ENCODE measurements at places on chromosomes 3 and 15.
A peak's percentile ranks its signal among the peaks of the same experiment; 100 is the strongest.

DNA sequence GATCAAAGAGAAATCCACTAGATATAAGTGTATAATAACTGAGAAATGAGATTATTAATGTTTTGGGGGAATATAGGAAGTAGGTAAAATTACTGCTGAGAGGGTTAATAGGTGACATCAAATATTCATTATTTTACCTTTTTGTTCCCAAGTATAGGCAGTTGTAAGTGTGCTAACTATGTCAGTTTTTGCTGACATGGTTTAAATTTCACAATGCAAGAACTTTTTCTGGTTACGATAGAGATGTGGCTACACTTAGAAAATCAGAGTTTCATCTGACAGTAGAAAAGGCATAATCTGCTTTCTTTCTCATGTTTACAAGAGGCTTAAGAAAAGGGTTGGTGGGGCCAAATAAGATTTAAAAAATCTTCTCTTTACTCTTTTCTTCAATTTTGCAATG is 235.0 kb upstream of the DPPA4 start:
- no peak for DNase-seq

DNA sequence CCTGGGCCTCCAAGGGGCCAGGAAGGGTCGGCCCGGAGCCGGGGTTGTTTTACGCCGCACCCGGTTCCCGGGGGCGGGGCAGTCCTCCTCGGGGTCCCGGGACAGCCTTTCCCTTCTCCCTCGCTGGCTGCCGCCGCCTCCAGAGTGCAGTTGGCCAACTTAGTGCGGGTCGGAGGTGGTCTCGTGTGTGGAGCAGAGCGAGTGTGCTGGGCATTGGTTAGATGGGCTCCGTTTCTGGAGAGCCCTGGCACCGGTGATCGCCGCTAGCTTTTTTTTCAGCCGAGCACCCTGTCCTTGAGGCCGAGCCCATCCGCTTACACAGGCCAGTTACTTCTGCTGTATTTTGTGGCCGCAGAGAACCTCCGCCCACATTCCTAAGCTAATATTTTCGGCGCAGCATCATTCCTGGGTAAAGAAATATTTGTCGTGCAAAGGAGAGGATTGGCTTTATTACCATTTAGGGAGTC is 585 bp downstream of the KIF23 start:
- peak; percentile 81 for DNase-seq

DNA sequence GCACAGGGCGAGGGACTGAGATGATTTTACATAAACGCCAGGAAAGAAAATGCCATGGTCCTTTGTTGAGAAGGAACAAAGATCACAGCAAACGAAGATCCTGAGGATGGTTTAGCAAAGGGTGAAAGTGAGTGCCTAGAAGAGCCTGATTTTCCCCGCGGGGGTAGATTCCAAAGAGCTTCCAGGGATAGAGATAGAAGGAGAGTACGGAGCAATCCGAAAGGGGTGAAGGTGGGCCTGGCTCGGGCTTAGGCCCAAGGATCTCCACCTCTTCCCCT is 977 bp downstream of the CDC25A start:
- no peak for DNase-seq

GRCh38 chr3:162602619-162603018 is 1106.0 kb downstream of the OTOL1 start:
- DNase-seq: no peak

DNA sequence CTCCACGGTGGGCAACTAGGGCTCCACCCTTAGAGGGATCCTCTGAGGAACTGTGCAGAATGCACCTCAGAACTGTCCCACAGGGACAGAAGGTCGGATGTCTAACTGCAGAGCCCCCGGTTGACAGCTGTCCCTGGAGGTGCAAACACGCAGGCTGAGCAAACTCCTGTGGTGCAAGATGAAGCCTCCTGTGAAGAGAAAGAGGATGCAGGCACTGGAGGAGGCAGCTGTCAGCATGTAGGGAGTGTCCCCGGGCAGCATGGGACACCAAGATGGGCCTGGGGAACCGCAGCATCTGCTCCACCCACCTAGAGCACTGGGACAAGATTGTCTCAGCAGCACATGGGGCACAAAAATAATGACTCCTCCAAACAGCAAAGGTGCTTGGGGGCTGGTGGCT is 258.9 kb downstream of the ABHD5 start:
- no peak for DNase-seq

DNA sequence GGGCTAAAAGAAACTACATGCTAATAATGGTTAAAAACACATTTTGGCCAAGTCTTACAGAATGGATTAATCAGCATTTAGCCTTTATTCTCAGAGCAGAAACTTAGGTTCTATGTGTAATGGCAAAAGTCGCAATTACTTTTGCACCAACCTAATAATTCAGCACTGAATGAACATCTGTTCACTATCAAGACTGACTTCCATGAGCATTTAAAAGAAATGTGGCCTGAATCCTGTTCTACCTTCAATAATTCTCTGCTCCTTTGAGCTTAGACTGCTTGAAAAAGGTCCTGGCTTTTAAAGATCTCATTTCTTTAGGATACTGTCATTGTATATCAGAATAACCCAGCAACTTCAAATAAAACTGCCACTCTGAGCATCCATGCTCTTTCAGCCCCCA is 145.9 kb downstream of the PDZRN3 start:
- no peak for DNase-seq

DNA sequence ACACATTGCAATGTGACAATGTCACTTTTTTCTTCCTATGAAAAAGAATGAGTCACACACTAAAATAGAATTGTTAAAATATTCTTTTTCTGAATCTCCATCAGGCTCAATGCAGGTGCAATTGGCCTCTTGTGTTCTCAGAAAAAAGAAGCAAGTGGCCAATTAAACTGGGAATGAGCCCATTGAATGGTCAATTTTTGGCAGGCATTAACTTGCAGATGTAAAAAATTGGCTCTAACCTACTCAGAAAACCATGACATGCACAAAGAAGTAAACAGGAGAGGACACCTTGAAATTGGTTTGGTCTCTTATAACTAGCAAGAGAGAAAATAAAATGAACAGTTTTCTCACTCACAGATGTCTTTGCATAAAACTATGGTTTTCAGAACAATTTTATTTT is 820.8 kb downstream of the TBL1XR1 start:
- no peak for DNase-seq

GRCh38 chr3:100185847-100186246 is 71.5 kb upstream of the FILIP1L start:
- no peak for DNase-seq

DNA sequence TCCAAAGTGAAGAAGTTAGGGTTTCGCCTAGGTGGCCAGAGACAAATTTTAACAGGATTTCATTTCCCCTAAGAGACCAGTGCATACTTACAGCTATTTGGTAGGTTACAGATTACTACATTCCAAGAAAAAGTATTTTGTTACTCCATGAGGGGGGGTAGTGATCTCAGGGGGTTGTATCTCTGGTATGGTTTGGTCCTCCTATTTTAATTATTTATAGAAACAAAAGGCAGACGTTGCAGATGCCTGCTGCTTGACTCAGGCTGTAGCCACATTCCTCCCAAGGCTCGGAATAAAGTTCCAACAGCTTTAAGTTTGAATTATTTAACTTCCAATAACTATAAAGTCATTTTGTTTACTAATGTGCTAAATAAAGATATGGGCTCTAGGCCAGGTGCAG is 1.3 kb upstream of the TRIM59 start:
- peak; percentile 60 for DNase-seq

DNA sequence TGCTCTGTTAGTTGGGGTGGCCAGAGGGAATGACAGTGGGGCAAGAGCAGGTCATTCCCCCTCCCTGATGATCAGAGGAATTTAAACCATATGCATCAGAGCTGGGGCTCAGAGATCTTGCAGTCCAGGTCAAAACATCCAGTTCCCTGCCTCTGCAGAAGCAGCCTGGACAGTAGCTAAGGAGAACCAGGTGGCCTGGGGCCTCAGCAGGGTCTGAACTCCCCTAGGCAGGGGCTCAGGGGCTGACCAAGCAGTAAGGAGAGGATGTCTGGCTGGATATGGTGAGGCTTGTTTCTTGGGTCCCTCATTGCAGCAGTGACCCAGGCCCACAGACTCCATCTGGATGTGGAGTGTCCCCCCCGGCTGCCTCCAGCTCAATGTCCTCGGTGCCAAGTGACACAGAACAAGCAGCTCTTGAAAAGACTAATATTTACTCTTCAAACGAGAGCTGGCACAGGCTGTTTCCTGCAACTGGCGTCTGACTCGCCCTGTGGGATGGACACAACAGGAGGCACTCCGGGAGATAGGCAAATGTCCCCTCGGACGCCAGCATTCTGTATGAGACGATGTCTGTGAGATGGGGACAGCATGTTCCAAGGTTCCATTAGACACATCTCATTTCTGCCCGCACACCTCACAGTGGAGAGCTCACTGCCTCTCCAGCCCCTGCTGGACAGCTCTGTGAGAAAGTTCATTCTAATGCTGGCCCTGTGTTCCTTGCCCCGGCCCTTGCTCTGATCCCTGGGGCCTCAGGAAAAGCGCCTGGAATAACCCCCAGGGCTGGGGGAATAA is 37.1 kb downstream of the SEC22C start:
- no peak for DNase-seq

- DNase-seq: peak; percentile 29
Measured at GRCh38 chr3:69784954-69785514, 45.8 kb downstream of the MITF start.

DNA sequence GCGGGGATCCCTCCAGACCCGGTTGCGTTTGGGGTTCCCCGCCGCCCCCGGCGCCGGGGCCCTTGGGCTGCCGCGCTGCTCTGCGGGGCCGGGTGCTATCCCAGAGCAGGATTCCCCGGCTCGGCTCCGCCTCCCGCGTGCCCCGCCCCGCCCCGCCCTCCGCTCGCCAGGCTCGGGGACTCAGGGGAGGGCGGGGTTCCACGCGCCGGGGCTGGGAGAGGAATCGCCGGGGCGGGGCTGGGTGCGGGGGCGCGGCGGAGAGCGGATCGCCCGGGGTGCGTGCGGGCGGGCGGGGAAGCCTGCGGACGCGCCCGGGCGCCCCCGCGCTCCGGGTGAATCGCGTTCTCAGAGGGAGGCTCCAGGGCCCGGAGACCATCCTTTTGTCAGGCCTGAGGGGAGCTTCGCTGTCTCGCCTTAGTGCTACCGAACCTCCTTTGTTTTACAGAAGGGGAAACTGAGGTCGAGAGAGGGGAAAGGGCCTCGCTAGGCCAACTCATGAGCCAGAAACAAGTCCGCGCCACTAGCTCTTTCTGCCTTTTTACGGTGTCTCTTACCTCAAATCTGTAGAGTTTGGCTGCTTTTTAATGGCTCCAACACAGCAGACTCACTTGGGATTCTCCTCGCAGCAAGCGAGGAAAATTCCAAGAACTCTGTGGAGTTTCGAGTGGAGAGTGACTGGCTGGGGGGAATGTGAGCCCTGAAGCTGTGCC is at the start of gene TMEM158:
Gene TMEM158, minus strand, starts transcription at position 82 of the 710 bp plus-strand sequence. CDS start 260 bp downstream, outside the sequence.
- DNase-seq: no peak

DNA sequence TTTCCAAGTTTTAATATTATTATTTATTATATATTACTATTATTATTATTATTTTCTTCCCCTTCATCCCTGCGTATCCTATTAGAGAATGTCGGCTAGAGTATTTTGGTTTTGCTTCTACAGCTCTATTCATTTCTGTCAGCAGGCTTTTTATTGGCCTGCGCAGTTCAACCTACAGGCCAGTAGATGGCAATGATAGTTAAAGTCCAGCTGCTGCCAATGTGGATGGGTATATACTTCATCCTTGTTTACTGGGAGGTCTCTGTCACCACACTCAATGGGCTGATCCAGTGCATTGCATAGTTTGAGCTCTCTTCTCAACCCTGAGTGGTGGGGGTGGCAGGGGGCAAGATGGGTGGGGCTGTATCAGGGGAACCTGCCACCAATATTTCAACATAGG is 799.8 kb downstream of the NSUN3 start:
- no peak for DNase-seq

DNA sequence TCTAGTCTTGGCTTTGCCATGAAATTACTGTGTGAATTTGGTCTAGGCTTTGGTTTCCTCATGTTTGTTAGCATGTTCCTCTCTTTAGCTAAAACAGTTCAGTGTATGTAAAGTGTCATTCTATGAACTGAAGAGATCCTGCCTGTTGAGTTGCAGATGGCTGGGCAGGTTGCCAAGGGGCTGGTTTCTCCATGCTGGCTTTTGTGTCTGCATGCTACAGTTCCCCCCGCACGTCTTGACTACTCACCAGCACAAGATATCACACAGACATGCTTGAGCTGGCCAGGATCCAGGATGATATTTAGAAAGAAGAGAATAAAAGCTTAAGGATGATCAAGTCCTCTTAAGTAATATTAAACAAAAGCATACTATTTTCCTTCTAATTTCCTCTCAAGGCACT is 90.2 kb downstream of the CERS3 start:
- DNase-seq: no peak

GRCh38 chr3:26202169-26202568 is 412.3 kb downstream of the OXSM start:
- DNase-seq: no peak

DNA sequence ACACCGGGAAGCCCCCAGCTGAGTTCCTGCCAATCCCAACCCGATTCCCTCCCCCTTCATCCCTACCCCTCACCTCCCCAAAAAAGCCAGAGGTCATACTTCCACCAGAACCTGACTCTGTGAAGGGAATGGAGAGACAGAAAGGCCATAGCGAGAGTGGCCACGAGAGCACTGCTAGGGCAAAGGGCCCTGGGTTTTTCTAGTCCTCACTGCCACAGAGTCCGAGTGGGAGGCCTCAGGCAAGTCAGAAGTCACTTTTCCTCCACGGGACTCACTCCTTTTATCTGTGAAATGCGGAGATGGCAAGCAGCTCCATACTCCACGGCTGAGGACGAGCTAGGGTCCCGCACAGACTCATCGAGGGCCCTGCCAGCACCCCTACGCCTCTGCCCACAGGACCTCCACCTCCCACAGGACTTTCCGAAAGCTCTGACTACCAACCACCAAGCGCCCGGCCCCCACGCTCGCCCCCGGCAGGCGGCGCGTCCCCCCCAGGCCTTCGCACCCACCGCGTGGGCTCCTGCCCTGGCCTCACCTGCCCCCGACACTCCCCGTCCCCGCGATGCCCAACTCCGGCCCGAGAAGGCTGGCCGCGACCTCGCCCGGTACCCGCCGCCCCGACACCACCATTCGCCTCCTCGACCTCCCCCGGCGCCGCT is 792 bp downstream of the ATP13A3 start:
- no peak for DNase-seq

DNA sequence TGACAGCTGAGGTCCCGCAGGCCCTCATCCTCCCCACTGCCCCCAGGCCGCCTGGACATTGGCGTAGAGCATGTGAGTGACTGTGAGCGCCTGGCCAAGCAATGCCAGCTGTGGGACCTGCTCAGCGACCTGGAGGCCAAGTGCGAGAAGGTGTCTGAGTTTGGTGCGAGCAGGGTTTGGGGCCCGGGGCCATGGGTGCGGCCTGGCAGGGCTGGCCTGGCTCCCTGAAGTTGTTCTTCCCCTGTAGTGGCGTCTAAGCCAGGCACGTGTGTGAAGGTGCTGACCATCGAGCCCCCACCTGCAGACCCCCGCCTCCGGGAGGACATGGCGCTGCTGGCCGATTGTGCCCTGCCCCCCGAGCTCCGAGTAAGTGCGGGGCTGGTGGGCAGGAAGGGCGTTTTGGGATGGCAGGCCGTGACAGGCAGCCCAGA is 4.2 kb downstream of the ABTB1 start:
- no peak for DNase-seq

- DNase-seq: no peak
Measured at GRCh38 chr15:59340325-59340724, 32.3 kb downstream of the MYO1E start.

Measured in AG09319 (cell line).